ENCODE measurements at places on chromosomes 1 and 21. TPM values are rescaled to one million over a fixed set of nuclear protein-coding genes. Genes with fewer than 3 reads are reported as not detected.

DNA sequence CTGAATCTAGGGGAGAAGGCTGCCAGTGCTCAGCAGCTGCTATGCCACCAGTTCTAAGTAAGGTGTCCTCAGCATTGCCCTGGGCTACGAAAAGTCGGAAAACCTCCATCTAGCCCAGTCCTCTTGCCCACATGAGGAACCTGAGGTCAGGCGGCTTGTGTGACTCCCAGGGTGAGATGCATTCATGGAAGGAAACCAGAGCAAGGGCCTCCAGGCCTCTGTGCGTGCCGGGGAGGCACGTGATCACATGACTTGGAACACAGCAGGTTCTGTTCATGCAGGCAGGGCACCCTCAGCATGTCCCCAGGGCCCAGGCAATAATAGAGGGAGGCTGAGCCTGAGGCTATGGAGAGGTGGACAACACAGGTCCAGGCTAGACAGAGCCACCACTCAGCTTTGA lies 312.5 kb upstream of the DUSP10 start:
- DNase-seq = no peak

- no peak for DNase-seq
Measured at GRCh38 chr1:85033221-85033620, 15.1 kb downstream of the MCOLN3 start.

SPRR2A gene
- total RNA-seq = not detected

KIRREL1 gene
- 35.2 TPM for total RNA-seq

SMCP gene
- not detected for total RNA-seq

All from H4 (cell line).